Stimulated activated CD4-positive, alpha-beta T cell treated with anti-CD3 and anti-CD28 coated beads, Interleukin-2, amount 100 ng/mL, for 24 hours (primary cell): ENCODE measurements at places on chromosomes 13 and 19.

- DNase-seq, result no peak
These were observed 412.9 kb downstream of the DIAPH3 start for GRCh38 chr13:59750860-59751259.

DNA sequence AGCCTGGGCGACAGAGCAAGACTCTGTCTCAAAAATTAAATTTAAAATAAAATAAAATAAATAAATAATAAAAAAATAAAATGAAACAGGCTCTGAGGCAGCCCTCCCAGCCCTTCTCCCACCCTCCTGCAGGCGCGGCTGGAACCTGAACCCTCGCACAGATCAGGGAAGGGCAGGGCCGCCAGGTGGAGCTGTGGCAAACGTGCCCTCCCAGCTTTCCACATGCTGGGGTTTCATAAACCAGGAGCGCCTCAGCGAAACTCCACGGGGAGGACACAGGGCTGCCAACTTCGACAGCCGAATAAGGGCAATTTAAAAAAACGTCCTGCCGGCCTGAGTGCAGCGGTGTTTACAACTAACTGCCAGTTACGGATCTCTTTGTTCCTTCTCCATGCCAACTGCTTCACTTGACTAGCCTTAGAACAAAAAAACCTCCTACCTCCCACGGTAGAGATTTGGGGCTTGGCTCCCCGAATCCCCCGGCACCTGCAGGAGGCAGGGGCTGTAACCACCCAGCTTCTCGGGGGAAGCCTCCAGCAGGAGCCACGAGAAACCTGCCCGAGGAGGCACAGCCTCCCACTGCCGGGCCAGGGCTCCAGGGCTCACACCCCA lies 15.9 kb downstream of the ZNF787 start:
- DNase-seq, result peak; percentile 59

DNA sequence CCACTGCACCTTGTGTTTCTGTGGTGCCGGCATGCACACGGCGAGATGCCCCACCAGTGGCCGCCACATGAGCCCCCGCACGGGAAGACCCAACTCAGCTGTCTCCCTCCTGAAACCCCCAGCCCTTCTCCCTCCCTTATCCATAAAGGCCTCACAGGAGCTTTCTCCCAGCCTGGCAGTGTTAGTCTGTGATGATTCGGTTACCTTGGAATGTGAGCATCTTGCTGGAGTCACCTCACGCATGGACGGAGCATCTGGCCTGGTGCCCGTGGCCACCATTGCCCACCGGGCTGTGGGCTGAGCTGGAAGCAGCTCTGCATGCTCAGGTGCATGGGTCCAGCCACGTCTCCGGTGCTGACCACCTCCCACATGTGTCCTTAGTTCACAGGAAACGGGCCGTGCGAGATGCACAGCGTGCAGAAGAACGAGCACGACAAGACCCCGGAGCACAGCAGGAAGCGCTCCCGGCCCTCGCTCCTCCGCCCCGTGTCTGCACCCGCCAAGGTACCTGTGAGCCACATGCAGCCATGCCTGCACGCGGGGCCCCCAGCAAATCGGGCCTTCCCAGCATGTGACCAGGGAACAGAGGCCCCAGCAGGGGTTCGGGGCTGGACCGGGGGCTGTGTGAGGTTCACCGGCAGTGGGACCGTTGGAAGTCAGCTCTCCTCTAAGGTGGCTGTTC lies 22.0 kb downstream of the SIN3B start:
- DNase-seq, result no peak

GRCh38 chr19:58118979-58119733 lies 21.1 kb upstream of the ZSCAN18 start:
- DNase-seq, result no peak

GRCh38 chr13:79457948-79458347 lies 23.0 kb upstream of the NDFIP2 start:
- no peak for DNase-seq

- no peak for DNase-seq
These were observed 7.3 kb downstream of the TNNT1 start for GRCh38 chr19:55141696-55142095.

- DNase-seq, result peak; percentile 13
These were observed 51.6 kb upstream of the UBL3 start for GRCh38 chr13:29901710-29902631.

DNA sequence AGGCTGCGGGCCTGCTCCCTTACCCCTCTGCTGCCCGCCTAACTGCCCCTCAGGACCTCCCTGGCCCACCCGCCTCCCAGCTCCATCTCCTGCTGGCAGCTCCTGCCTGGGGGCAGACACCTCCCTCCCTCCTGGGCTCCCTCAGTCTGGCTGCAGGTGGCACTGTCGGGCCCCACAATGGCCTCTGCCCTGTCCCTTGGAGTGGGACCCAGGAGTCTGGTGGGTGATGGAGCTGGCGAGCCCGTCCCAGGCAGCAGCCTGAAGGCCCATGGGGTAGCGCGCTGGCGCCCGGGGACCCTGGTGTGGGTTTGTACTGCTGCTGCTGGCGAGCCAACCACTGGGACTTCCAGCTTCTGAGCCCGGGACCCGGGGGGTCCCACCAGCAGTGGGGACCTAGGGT lies 83.6 kb downstream of the KDM4B start:
- DNase-seq, result no peak
